ENCODE measurements at places on chromosomes 7 and 10.

GRCh38 chr10:84743483-84743882, 415.1 kb downstream of the CCSER2 start:
- DNase-seq: no peak

DNA sequence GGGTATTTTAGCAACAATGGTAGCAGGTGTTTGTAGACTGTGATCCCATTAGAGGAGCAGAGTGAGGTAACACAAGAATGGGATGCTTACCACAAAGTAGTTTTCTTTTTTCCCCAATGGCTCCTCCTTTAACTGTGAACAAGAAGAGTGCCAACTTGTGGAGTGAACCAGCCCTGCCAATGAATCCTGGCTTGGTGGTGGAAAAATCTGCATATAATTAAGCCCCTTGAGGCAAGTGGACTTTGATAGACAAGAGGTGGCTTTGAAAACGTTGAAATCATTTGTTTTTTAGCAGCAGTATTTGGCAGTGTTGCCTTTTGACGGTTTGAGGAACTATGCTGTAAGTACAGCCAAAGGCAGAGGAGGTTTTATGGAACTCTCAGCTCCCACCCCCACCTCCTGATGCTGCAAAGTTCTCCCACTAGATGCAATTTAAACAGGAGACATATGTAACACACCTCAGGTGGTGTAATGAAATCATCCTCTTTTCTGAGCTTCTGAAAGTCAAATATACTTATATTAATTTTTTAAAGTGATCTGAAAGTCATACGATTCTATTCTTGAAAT, 295.6 kb downstream of the DPP6 start:
- DNase-seq: no peak

DNA sequence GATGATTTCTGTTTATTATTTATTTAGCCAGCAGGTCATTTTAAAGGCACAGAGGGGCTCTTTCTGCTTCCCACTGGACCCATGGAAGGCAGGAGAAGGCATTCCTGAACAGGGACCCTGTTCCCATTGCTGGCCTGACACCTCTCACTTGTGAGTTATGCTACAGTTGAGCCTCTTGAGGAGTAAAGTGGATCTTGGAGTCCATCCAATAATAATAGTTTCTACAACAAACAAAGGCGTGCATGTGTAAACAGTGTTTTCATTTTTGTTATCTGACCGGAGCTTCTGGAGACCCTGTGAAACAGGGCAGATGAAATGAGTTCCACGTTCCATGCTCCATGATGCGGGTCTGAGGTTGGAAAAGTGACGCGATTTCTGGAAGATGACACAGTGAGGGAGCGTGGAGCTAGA, 127.3 kb upstream of the HABP2 start:
- no peak for DNase-seq

DNA sequence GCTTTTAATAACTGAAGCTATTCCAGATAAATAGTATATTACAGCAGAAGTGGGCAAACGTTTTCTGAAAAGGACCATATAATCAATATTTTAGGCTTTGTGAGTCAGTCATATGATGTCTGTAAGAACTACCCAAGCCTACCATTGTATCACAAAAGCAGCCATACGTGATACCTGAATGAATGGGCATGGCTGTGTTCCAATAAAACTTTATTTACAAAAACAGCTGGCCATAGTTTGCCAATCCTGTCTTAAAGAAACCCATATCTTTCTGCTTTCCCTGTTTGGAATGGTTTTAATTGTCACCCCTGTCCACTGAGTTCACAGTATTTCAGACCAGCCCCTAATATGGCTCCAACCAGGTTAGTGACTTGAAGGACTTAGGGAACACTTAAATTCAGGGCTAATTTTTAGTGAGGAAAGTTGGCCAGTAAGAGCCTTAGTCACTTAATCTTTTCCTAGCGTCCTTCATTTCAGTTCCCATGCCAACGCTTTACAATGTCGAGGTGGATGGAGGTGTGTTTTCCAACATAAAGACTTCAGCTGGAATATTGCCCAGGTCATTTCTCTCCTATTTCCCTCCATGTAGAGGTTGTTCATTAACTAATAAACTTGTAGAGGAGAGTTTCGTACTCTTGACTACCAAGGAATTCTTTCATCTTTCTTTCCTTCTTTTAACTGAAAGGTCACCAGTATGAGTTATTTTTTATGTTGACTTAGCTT, 184.5 kb downstream of the TRIL start:
- no peak for DNase-seq

- DNase-seq: no peak
Observed at GRCh38 chr10:124611738-124612137, 132.4 kb downstream of the FAM53B start.

DNA sequence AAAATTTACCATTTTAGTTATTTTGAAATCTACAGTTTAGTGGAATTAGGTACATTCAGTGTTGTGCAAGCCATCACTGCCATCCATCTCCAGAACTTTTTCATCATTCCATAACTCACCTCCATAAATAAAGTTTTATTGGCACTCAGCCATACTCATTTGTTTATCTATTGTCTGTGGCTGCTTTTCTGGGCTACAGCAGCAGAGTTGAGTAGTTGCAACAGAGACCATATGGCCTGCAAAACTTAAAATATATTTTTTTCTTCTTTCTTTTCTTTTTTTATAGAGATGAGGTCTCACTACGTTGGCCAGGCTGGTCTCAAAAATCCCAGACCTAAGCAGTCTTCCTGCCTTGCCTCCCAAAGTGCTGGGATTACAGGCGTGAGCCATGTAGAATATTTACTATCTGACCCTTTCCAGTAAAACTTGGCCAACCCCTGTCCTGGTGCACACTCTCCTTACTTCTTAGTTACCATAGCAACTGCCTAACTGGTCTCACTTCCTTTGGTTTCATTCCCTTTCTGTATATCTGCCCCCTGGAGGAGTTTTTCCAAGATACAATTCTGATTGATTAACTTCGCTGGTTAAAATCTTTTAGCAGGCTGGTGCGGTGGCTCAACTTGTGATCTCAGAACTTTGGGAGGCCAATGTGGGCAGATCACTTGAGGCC, 133.2 kb downstream of the CUX1 start:
- DNase-seq: no peak

- no peak for DNase-seq
Observed at GRCh38 chr10:133461841-133462240, 8.1 kb downstream of the SCART1 start.

DNA sequence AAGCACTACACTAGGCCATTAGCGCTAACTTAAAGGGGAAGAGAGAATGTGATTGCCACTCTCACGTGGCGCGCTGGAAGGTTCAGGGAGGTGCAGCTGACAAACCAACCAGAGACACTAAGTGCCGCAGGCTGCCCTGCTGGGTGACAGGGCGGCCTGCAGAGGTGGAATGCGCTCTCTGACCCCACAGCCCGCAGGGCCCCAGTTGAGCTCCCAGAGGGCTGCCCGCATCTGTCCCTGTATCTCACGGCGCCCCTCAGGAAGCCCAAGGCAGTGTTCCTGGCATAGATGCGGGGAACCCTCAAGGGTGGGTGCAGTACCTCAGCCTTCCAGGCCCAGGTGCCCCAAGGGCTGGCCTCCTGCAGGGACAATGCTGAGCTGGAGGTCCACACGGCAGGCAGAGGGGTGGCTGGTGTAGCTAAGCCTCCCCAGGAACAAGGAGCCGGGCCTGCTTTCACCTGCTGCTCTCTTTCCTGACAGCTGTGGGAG, 66.6 kb downstream of the CALML3 start:
- no peak for DNase-seq

DNA sequence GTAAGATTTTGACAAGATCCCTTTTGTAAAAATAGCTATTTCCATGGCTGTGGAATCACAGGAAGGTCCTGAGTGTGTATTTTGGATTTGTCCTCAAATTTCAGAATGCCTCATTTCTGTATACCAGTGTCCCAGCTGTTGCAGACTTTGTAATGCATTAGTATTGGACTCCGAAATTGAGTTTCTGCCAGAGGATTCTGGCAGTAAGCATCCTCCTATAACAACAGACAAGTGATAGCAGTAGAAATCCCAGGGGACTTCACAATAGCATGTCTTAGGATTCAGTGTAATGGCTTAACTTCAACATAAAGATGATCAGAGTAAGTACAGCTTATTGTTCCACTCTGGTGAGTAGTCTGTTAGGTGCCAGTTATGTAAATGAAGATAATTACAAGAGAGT, 104.6 kb downstream of the FOXP2 start:
- DNase-seq: no peak

GRCh38 chr10:32943395-32943794, 14.6 kb downstream of the ITGB1 start:
- DNase-seq: no peak

DNA sequence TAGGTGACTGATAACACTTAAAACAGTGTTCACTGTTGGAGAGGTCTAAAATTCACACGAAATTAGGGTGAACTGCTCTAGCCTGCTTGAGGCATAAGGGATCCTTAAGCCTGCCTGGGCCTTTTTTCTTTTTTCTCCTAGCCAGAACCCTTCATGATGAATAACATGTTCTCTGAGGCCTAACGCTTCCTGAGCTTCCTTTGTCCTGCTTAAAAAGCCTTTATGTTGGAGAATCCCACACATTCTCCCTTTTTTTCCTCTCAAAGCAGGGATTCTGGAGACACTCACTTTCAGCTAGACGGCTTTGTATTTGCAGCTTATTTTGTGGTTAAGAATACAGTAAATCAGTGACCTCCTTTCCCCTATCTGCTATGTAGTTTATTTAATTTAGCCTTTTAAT, 354.7 kb upstream of the PHF14 start:
- DNase-seq: no peak

GRCh38 chr10:7484456-7485243, 73.8 kb upstream of the SFMBT2 start:
- DNase-seq: no peak

DNA sequence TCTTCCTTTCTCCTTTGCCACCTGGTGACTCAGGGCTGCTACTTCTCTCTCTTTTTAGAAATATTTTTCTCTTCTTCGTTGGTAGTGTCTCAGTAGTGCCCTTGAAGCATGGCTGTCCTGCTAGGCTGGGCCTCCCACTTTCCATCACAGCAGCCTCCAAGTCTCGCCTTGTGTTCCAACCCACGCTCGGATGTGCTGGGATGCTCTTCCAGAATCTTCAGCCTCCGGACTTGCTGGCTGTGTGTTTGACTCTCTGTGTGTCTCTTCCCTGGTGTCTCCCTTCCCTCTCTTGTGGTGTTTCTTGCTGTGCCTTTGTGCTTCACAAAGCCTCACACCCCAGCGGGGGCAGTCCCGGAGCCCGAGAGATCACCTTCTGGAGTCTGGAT, 100.5 kb downstream of the INPP5A start:
- no peak for DNase-seq

- no peak for DNase-seq
Observed at GRCh38 chr10:132418527-132419416, 21.8 kb downstream of the PWWP2B start.

- DNase-seq: no peak
Observed at GRCh38 chr10:79105818-79106217, 37.1 kb downstream of the ZMIZ1 start.

- no peak for DNase-seq
Observed at GRCh38 chr7:90025771-90026170, 128.5 kb upstream of the STEAP1 start.

- DNase-seq: no peak
Observed at GRCh38 chr7:22150221-22150620, 204.5 kb upstream of the CDCA7L start.

DNA sequence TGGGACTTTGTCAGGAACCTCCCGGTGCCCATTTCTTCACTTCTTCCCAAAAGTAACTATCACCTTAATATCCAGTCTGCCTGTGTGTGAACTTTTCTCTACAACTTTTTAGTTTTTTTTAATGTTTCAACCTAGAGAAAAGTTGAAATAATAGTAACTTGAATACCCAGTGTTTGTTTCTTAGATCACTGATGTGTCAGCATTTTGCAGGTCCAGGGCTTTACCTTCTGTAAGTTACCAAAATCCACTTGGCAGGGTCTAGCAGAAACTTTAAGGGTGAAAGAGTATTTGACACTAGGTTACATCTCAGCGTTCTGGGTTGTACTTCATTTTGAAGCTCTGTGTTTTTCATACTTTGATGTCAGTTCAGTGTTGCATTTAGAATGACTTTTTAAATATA, 372.7 kb downstream of the ARL4A start:
- no peak for DNase-seq

- no peak for DNase-seq
Observed at GRCh38 chr7:23210506-23210905, 28.7 kb downstream of the NUP42 start.

DNA sequence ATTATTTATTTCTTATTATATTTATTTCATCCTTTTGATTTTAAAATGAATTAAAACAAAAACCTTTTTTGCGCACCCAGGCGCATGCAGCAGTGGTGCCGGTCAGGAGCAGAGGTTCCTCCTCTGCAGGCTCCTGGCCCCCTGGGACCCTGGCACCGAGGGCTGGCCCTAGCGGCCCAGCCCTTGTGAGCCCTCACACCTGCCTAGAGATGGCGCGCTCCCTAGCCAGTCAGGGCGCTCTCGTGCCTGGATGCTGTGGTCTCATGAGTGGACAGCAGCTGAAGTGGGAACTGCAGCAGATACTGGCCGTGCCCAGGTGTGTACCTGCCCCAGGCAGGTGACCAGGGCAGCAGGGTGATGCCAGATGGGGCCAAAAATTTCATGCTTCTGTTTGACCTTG, 13.8 kb downstream of the RET start:
- no peak for DNase-seq

DNA sequence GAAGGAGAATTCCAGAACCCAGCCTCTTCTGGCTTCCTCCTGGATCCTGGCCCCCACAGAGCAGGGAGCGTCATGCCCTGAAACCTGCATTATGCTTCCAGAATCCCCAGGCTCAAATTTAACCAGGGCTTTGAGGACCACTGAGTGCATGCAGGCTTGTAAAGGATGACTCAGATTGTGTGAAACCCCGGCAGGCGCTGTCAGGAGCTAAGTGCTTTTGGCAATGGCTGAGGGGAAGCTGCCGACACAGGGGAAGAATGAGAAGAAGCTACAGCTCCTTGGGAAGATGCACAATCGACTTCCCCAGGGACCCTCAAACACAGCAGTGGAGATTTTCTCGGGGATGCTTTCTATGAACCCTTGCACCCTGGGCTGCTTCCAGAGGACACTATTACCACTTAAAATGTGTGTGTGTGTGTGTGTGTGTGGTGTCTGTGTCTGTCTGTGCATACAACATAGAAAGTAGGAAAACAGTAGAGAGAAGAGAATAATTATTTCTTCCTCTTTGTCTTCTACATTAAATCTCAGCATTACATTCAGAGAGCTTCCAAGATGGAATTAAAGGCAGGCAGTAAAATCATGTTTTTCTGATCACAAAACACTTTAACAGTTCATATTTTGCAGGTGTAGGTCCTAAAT, 183.5 kb upstream of the INHBA start:
- DNase-seq: no peak

DNA sequence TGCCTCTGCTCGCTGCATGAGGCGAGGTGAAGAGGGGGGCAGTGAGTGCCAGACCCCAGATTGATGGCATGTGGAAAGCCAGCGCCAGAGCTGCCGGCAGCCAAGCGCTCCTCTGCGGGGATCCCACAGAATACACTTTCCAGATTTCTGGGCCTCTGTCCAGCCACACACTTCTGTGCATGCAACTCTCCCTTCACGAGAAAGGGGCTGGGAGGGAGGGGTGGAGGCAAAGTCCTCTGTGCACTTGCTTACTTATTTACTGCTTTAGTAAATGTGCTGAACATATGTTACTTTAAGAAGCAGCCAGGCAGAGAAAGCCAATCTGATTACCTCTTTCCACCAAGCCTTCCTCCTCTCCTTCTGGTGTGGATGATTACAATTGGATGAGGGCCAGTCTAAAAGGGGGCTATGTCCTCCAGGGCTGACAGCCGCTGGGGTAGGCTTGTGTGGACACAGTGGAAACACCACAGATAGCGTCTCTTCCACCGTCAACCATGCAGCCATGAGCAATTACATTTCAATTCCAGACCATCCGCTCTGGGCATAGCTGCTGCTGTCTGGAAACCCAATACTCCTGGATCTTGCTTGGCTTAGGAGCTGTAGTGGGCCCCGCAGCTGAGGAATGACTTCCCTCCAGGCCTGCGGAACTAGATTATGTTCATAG, 322.8 kb upstream of the ANKRD30A start:
- no peak for DNase-seq
